NCI-H524 (cell line): ENCODE measurements at places on chromosomes 5 and 9.
A peak's percentile ranks its signal among the peaks of the same experiment; 100 is the strongest.

DNA sequence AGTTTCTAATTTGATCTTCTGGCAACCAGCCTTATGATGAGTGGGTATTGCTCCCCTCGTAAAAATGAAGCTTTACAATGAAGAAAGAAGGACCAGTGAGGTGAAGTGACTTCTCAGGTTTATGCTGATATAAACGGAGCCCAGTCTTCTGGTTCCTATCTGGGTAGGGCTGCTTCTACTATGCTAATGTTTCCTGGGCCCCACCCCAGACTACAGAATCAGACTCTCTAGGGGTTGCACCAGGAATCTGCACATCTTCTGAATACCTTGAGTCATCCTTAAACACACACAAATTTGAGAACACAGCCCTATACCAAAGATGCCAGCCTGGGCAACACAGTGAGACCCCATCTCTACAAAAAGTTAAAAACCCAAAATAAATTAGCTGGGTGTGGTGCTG is 16.2 kb downstream of the BTF3 start:
- DNase-seq: no peak

DNA sequence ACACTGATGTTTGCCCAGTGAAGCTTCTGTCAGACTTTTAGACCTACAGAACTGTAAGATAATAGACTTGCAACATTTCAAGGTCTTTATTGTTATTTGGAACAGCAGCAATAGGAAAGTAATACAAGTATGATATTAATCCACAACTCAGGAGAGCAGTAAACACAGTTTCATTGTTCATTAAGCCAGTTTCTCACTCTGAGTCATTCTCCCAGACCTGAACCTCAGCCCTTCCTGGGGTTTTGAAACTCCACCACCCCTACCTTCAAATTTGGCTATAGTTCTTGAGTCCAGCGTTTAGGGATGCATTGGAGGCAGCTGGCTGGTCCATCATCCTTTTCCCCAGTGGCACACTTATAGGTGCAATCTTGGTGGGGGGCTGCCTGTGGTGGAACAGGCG is 203.2 kb downstream of the RAB3C start:
- no peak for DNase-seq

DNA sequence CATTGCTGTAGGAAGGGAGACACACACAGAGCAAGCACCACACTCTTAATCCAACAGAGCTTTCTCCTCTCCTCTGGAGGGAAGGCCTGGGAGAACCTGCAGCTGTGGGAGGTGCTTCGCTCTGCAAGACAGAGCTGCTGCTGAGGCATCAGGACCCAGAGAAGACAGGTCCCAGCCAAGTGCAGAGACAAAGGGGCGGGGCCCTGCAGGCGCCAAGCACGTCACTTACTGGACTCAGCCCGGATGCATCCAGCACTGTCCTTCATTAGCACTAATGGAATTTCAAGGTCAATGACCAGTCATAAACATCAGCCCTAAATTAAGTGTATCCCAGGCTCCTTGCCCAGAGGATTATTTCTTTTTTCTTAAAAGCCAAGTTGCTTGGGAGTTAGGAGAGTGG is 337.1 kb upstream of the PANK3 start:
- DNase-seq: no peak

GRCh38 chr5:175900157-175900556 is 28.8 kb downstream of the CPLX2 start:
- DNase-seq: no peak

GRCh38 chr5:36904677-36905076 is 28.1 kb downstream of the NIPBL start:
- no peak for DNase-seq

DNA sequence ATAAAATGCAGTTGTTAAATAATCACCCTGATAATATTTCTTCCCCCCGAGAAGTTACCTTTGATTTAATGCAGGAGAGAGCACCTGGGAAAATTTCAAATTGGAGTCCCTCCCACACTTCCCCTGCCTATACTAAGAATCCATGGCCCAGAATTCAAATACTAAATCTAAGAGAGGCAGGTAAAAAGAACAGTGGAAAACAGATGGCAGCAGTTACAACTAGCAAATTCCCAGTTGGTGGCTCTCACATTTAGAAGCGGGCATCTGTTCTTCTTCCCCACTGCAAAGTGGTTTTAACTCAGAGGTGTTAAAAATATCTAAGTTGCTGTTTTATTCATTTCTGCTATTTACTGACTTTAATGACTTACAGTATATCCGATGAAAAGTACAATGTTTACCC is 210.4 kb upstream of the ELAVL2 start:
- peak; percentile 56 for DNase-seq

DNA sequence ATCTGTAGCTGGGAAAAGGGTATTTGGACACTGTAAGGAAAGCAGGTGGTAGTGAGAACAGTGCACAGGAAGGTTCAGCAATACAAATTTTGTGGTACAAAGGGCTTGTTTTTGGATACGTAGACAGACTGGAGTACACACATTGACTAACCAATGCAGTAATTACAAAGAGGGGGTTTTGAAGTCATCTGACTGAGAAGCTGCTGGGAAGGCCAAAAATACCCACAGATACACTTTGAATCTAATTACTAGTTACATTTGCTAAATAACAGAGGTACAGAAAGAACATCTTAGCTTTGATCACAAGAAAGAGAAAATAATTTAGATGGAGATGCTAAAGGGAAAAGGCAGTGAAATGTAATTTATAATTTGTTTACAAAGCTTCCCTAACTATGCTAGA is 45.9 kb downstream of the PKD2L2 start:
- DNase-seq: no peak

- no peak for DNase-seq
These were observed 11.5 kb upstream of the AGXT2 start for GRCh38 chr5:35059251-35059650.

GRCh38 chr9:102986425-102986824 is 8.7 kb upstream of the CYLC2 start:
- no peak for DNase-seq

DNA sequence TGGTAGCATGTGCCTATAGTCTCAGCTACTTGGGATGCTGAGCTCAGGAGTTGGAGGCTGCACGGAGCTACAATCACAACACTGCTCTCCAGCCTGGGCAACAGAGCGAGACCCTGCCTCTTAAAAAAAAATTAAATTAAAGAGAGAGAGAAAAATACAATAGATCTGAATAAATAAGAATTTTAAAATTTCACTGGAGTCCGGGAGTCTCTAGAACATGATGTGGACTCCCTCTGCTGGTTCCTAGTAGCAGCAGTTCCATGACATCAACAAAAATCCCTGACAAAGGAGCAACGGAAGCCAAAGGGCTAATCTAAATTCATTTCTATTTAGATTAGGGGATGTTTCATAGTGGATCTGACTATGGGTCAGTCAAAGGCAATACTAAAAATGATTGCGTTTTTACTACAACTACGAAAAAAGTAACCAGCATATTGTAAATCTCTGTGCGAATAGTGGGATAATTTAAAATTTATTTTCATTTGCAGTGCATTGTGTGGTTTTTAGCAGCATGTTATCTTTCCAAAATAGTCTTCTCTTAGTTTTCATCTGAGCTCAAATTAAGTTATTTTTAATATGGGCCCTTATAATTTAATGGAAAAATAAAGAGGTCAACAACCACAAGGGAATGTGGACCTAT is 6.7 kb downstream of the INIP start:
- peak; percentile 45 for DNase-seq

GRCh38 chr9:34185778-34186551 is 7.1 kb downstream of the UBAP1 start:
- no peak for DNase-seq

DNA sequence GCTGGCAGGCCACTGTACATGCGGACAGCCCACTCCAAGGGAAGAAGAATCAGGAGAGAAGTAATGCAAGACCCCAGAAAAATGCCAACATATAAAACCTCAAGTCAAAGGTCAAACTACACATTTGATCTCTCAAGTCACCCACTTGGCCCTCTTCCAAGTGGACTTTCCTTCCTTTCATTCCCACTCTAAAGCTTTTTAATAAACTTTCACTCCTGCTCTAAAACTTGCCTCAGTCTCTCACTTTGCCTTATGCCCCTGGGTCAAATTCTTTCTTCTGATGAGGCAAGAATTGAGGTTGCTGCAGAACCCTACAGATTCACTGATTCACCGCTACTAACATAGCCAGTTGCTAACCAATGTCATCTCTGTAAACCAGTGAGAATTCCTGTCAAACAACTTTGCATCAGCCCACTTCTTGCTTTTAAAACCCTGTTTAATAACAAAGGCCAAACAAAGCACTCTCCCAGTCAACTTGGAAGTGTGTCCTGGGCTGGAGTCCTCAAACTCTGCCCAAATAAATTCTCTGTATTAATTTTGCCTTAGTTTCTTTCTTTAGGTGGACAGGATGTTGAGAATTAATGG is 6.9 kb upstream of the ATP6V1G1 start:
- no peak for DNase-seq

DNA sequence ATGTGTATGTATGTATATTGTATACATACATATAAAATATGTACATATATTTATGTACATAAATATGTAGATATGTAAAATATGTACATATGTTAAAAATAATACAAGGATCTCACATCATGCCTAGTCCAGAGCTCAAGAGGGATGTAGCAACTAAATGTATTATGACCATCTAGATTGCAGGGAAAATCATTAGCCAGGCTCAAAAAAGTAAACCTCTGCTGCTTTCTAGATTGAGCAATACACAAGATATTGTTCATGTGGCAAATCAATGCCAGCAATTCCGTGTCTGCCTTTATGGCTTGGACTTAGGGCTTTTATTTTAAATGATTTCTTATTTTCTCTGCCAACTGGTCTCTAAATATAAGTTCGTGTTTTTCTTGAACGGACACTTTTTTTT is 65.2 kb downstream of the RAI14 start:
- no peak for DNase-seq

DNA sequence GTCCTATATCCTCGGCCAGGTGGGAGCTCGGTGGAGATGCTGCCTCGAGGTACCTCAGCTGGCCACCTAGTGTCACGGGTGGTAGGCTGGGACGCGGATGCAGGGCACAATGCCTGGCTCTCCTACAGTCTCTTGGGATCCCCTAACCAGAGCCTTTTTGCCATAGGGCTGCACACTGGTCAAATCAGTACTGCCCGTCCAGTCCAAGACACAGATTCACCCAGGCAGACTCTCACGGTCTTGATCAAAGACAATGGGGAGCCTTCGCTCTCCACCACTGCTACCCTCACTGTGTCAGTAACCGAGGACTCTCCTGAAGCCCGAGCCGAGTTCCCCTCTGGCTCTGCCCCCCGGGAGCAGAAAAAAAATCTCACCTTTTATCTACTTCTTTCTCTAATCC is 2.0 kb downstream of the PCDHGC3 start:
- DNase-seq: no peak

DNA sequence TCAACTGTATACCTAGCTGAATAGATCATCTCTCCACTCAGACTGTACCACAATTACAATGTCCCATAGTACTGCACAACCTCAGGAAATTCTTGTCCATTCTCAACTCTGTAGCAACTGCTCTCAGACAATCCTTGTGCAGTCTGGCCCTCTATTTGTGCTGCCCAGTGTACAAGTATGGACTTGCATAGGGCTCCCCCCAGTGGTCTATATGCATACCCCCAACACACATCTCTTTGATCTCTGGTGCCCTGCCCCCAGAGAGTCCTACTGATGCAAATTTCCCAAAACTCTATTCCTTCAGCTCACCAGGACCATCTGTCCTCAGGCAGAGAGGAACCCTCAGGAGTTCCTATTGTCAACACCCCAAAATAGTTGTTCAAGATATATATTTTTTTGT is 205.3 kb downstream of the SLCO4C1 start:
- peak; percentile 28 for DNase-seq

DNA sequence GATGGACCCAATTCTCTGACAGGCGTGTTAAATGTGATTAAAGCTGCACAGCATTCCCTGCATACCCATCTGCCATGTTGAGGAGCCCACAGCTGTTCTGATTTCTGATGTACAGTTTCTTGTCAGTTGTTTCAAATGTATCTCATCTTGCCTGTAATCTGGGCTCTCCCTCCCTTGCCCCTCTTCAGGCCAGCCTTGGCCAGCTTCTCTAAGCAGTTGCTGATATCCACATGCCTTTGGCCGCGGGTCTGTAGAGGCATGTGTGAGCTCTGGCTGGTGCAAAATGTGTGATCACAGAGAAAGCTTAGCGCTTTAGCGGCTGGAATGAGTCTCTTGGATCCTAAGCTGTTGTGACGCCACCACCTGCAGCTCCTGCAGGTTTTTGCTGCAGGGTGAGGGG is 332.0 kb downstream of the MLLT3 start:
- no peak for DNase-seq

DNA sequence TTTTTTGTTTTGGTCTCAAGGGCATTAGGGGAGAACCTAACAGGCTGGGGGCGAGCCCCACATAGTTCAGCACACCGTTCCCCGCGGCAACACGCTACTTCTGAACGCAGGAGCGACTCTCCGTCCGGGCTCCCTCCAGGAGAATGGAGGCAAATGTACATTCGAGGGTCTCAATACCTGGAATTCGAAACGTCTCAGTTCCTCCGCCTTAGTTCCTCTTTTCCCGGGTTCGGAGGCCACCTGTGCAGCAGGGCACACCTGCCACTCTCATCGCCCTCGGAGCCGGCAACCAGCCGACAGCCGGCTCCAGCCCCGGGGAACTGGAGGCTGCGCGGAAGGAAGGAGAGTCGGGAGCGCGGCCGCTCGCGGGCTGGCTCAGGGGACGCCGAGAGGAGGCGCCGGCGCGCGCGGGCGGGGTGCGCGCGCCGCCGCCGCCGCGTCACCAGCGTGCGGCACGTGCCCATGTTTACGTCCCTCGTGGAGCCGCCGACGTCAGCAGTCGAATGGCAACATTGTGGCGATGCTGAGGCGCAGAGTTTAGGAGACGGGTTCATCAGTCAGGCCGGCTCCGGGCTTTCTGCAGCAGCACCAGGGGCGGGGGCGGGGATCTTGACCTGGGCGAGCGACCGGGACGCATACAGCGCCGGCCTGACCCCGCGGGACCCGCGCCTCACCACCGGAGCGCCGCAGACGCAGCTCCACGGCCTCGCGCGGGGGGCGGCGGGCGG is at the start of gene JMY:
Gene JMY (plus strand): TSS at position 498 of the 728 bp plus-strand sequence. CDS start 520 bp downstream, outside the sequence.
- DNase-seq: peak; percentile 77

DNA sequence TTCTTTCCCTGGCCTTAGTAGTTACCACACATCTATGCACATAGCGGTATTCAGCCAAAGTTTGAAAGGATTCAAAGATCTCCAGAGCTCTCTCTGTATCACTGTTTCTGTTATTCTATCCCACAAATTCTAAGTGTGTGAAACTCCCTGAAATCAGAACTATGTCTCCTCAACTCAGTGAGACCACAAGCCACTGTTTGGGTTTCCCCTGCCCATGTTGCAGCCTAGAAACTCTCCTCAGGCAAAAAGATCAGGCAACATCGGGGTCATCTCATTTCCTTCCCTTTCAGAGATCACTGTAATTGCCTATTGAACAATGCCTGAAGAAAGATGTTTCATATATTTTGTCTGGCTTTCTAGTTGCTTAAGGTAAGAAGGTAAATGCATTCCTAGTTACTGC is 135.6 kb downstream of the TMC1 start:
- no peak for DNase-seq

- peak; percentile 33 for DNase-seq
These were observed 34.6 kb downstream of the SKIC3 start for GRCh38 chr5:95520206-95520605.

GRCh38 chr9:83537331-83538171 is 650 bp downstream of the FRMD3 start:
- peak; percentile 6 for DNase-seq
